Activated T-helper 1 cell treated with anti-CD3 and anti-CD28 coated beads, Interleukin-12 subunit alpha, Interleukin-12 subunit beta, Interleukin-2, Interleukin-4 antibody, amounts not matched to agents 30 ng/mL and 10 ng/mL and 1 ng/mL, durations not matched to agents 14 hours and 24 hours and 36 hours (primary cell): ENCODE measurements at places on chromosomes 2 and 18. TPM values are rescaled to one million over a fixed set of nuclear protein-coding genes. Genes with fewer than 3 reads are reported as not detected.

DNA sequence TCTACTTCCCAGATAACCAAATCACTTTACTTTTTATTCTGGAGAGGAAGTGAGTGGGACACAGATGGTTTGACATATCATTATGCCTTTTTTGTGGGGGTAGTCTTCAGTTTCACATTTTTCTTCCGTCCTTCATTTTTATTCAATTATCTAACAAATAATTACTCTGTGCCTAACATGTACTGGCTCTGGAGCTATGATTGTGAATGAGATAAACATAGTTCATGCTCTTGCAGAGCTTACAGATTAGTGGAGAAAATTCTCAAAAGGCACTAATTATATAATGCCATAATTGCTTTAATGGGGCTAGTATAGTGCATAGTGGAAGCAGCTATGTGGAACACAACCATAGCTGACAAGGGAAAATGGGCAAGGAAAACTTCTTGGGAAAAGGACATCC lies 303.6 kb upstream of the TFPI start:
- no peaks in the 10 kb centered on the region for H3K27me3 ChIP-seq
- H3K27ac ChIP-seq: no peak overlapping the region
- H3K4me3 ChIP-seq: no peak overlapping the region
- no peaks in the 10 kb centered on the region for H3K4me1 ChIP-seq
- DNase-seq: no peak
- no peaks in the 10 kb centered on the region for H3K36me3 ChIP-seq

DNA sequence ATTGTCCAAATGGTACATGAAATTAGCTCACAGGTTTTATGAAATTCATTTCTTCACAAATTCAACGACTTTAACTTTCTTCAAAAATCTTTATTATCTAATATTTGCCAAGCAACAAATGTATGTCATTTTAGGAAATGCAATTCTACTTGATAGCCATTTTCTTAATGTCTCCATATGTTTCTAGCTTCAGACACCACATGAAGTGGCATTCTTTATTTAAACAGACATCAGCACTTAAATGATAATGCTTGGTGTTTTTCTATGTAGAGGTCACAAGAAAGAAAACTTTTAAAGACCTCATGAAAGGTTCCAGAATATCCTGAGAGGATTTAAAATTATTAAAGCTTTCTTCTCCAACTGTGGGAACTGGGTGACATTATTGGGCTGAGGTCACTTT lies 44.2 kb upstream of the XIRP2 start:
- H3K36me3 ChIP-seq: no peaks in the 10 kb centered on the region
- H3K27ac ChIP-seq: no peak overlapping the region
- no peak overlapping the region for H3K4me3 ChIP-seq
- DNase-seq: no peak

- peak overlapping the region; percentile 61 for H3K27ac ChIP-seq
- no peak overlapping the region for H3K4me3 ChIP-seq
- no peaks in the 10 kb centered on the region for H3K27me3 ChIP-seq
- peaks cover 79% of the 10 kb centered on the region for H3K4me1 ChIP-seq
- peaks cover 47% of the 10 kb centered on the region for H3K36me3 ChIP-seq
Measured at GRCh38 chr2:105880637-105881036, 135.9 kb downstream of the NCK2 start.

- H3K4me1 ChIP-seq: no peaks in the 10 kb centered on the region
- DNase-seq: no peak
- H3K4me3 ChIP-seq: no peak overlapping the region
- no peak overlapping the region for H3K27ac ChIP-seq
- peaks cover 2% of the 10 kb centered on the region for H3K27me3 ChIP-seq
Measured at GRCh38 chr2:99691926-99692325, 202.1 kb upstream of the REV1 start.

The EPG5 gene
- total RNA-seq: 14.3 and 14.6 TPM in 2 replicates

GRCh38 chr2:216498379-216499352 lies at the start of gene RPL37A:
Gene RPL37A (plus strand): TSS chr2:216498844. CDS start chr2:216498875, 31 bp downstream.
- peak within 1 kb of the TSS; percentile 86 for H3K27ac ChIP-seq
- H3K4me1 ChIP-seq: peaks cover 57% of the 10 kb centered on the region
- peaks cover 42% of the 10 kb centered on the region for H3K36me3 ChIP-seq
- DNase-seq: peak; percentile 87
- peak within 1 kb of the TSS; percentile 93 for H3K4me3 ChIP-seq

GRCh38 chr18:809985-810642 lies 1.9 kb downstream of the YES1 start:
- H3K27ac ChIP-seq: peak overlapping the region; percentile 62
- no peaks in the 10 kb centered on the region for H3K27me3 ChIP-seq
- H3K4me3 ChIP-seq: peak overlapping the region; percentile 98
- H3K4me1 ChIP-seq: peaks cover 73% of the 10 kb centered on the region
- H3K36me3 ChIP-seq: peaks cover 8% of the 10 kb centered on the region

- H3K36me3 ChIP-seq: peaks cover 1% of the 10 kb centered on the region
- peak overlapping the region; percentile 78 for H3K4me3 ChIP-seq
- H3K27me3 ChIP-seq: peaks cover 31% of the 10 kb centered on the region
- H3K27ac ChIP-seq: no peak overlapping the region
Measured at GRCh38 chr18:34976899-34977837, 64.0 kb upstream of the MAPRE2 start.

The CYP27A1 gene
- total RNA-seq: 0.24 and 0.39 TPM in 2 replicates

GRCh38 chr2:233990261-233990798 lies 60.2 kb upstream of the SPP2 start:
- H3K27me3 ChIP-seq: peaks cover 27% of the 10 kb centered on the region
- no peak overlapping the region for H3K27ac ChIP-seq
- peaks cover 3% of the 10 kb centered on the region for H3K36me3 ChIP-seq
- H3K4me3 ChIP-seq: peak overlapping the region; percentile 38
- peaks cover 49% of the 10 kb centered on the region for H3K4me1 ChIP-seq

DNA sequence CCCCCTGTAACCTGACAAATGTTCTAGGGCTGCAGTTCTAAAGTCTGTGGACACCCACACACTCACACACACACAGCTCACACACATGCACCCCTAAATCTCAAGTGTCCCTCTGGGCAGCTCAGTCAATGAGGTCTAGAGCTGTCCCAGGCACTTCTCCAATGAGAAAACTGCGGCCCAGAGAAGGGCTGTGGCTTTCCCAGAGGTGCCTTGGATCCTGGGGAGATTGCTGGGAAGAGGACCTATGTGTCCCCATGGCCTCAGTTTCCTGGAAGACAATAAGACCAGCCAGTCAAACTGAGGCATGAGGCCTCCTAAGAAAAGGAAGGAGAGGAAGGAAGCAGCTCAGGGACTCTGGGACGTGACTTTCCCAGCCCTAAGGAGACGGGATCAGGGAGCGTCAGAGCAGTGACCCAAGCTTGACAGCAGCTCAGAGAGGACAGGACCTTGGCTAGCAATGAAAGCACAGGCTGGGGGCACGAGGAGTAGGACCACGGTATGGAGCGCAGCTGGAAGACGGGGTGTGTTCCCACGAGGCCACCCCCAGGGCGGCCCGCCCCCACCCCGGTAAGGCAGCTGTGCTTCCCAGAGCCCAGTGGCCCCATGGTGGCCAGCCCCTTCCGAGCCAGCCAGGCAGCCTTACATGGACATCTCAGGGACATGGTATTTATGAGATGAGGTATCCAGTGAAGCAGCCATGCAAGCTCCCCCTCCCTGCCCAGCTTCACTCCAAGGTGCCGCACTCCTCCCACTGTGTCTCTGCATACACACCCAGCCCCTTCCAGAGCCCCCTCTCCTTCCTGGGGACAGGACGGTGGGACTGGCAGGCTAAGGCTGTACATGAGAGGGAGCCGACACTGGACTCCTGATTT lies 46.0 kb downstream of the TNS1 start:
- no peak overlapping the region for H3K4me3 ChIP-seq
- no peak overlapping the region for H3K27ac ChIP-seq
- H3K27me3 ChIP-seq: peaks cover 6% of the 10 kb centered on the region
- H3K4me1 ChIP-seq: no peaks in the 10 kb centered on the region

GRCh38 chr2:21021430-21021829 lies 22.4 kb downstream of the APOB start:
- no peak overlapping the region for H3K4me3 ChIP-seq
- H3K27ac ChIP-seq: no peak overlapping the region
- DNase-seq: no peak

- peaks cover 3% of the 10 kb centered on the region for H3K36me3 ChIP-seq
- peak overlapping the region; percentile 11 for H3K27ac ChIP-seq
- DNase-seq: no peak
- peaks cover 4% of the 10 kb centered on the region for H3K27me3 ChIP-seq
- no peak overlapping the region for H3K4me3 ChIP-seq
Measured at GRCh38 chr2:68417926-68418325, 49.2 kb downstream of the FBXO48 start.

GRCh38 chr2:121372721-121373353 lies 87.8 kb upstream of the TFCP2L1 start:
- peaks cover 1% of the 10 kb centered on the region for H3K27me3 ChIP-seq
- no peak for DNase-seq
- H3K4me1 ChIP-seq: peaks cover 4% of the 10 kb centered on the region

The CHRND gene
- total RNA-seq: not detected in 2 replicates

GRCh38 chr2:45542013-45542412 lies 69.1 kb downstream of the SRBD1 start:
- no peak overlapping the region for H3K4me3 ChIP-seq
- H3K27ac ChIP-seq: no peak overlapping the region
- no peak for DNase-seq
- peaks cover 40% of the 10 kb centered on the region for H3K36me3 ChIP-seq
- H3K27me3 ChIP-seq: no peaks in the 10 kb centered on the region

GRCh38 chr18:12836551-12836950 lies 47.5 kb downstream of the PTPN2 start:
- no peak overlapping the region for H3K4me3 ChIP-seq
- peaks cover 32% of the 10 kb centered on the region for H3K36me3 ChIP-seq
- DNase-seq: no peak

- H3K4me1 ChIP-seq: peaks cover 7% of the 10 kb centered on the region
- peaks cover 9% of the 10 kb centered on the region for H3K27me3 ChIP-seq
- DNase-seq: no peak
- H3K4me3 ChIP-seq: no peak overlapping the region
- H3K36me3 ChIP-seq: no peaks in the 10 kb centered on the region
Measured at GRCh38 chr2:10284108-10284870, 18.4 kb upstream of the HPCAL1 start.

GRCh38 chr2:97763176-97763845 lies 49.9 kb downstream of the ZAP70 start:
- H3K4me1 ChIP-seq: peaks cover 50% of the 10 kb centered on the region
- no peak for DNase-seq

GRCh38 chr18:9739516-9739915 lies 31.4 kb downstream of the RAB31 start:
- peaks cover 9% of the 10 kb centered on the region for H3K4me1 ChIP-seq
- no peak for DNase-seq
- H3K27me3 ChIP-seq: peaks cover 5% of the 10 kb centered on the region

GRCh38 chr2:175755169-175755568 lies 246.9 kb downstream of the LNPK start:
- peaks cover 7% of the 10 kb centered on the region for H3K27me3 ChIP-seq
- no peak overlapping the region for H3K4me3 ChIP-seq
- no peak for DNase-seq
- no peaks in the 10 kb centered on the region for H3K36me3 ChIP-seq
- no peaks in the 10 kb centered on the region for H3K4me1 ChIP-seq

DNA sequence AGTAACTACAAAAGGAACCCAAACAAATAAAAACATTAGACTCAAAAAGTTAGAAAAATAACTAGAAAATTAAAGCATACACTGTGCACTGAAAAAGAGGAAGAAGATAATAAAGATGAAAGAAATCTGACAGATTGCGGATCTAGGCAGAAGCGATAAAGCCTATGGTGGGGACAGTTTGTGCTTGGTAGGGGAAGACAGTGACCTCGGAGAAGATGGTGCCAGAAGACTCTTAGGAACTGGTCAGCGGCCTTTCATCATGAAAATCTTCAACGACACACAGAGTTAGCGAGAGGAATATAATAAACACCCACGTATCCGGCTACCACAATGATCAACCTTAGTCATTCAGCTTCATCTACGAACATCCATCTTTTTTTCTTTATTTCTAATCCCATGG lies 180.5 kb downstream of the HDAC4 start:
- peaks cover 15% of the 10 kb centered on the region for H3K36me3 ChIP-seq
- H3K4me1 ChIP-seq: peaks cover 59% of the 10 kb centered on the region
- no peak overlapping the region for H3K4me3 ChIP-seq
- no peak overlapping the region for H3K27ac ChIP-seq
- DNase-seq: no peak
- H3K27me3 ChIP-seq: no peaks in the 10 kb centered on the region

The RUFY4 gene
- 0.64 and 0.67 TPM in 2 replicates for total RNA-seq

DNA sequence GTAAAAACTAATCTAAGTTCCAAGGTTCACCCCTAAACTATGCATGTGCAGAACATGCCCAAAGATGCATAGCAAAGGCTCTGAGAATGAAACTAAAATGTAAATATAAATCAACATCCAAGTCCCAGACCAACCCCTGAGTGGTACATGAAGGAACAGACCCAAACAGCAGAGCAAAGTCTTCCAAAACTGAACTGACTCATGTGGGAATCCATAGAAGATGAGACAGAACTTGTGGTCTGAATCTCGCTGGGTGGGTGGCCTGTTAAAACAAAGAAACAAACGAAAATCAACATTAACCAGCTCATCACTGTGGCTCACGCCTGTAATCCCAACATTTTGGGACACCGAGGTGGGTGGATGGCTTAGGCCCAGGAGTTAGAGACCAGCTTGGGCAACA lies 29.5 kb upstream of the ATRAID start:
- no peaks in the 10 kb centered on the region for H3K36me3 ChIP-seq
- H3K4me1 ChIP-seq: peaks cover 4% of the 10 kb centered on the region
- peaks cover 32% of the 10 kb centered on the region for H3K27me3 ChIP-seq
- no peak for DNase-seq
- no peak overlapping the region for H3K27ac ChIP-seq

GRCh38 chr2:148483665-148484064 lies 160.9 kb upstream of the EPC2 start:
- H3K36me3 ChIP-seq: peaks cover 2% of the 10 kb centered on the region
- no peak for DNase-seq
- H3K4me1 ChIP-seq: no peaks in the 10 kb centered on the region
- H3K27me3 ChIP-seq: peaks cover 8% of the 10 kb centered on the region
- H3K4me3 ChIP-seq: no peak overlapping the region
- H3K27ac ChIP-seq: no peak overlapping the region

DNA sequence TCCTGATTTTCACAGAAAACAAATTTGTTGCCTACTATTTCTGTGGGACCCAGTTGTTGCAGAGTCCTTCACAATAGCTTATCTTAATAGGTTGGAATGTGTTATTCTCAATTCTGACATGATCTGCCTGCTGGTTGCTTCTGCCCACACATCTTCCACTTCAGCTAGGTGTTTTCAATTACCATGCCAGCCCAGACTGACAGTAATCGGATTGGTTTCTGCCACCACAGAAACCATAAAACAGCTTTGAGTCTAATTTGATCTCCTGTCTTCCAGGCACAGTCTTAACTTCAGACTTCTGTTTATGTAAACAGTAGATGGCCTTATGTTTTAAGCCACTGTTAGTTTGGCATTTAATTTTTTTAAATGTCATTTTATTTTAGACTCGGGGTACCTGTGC lies 248.2 kb upstream of the RBMS1 start:
- H3K27me3 ChIP-seq: peaks cover 1% of the 10 kb centered on the region
- H3K36me3 ChIP-seq: no peaks in the 10 kb centered on the region
- no peak for DNase-seq
- H3K4me3 ChIP-seq: no peak overlapping the region

GRCh38 chr2:31324016-31324633 lies 90.2 kb downstream of the EHD3 start:
- peaks cover 52% of the 10 kb centered on the region for H3K4me1 ChIP-seq
- H3K36me3 ChIP-seq: peaks cover 2% of the 10 kb centered on the region
- peak overlapping the region; percentile 66 for H3K27ac ChIP-seq
- peak overlapping the region; percentile 56 for H3K4me3 ChIP-seq

The CDH19 gene
- total RNA-seq: not detected in 2 replicates
